Stimulated activated CD4-positive, alpha-beta T cell treated with anti-CD3 and anti-CD28 coated beads, Interleukin-15, amount 100 ng/mL, for 48 hours (primary cell): ENCODE measurements at places on chromosomes 16 and 17.

GRCh38 chr17:60959011-60959410 lies 281.4 kb downstream of the BCAS3 start:
- no peak for DNase-seq

DNA sequence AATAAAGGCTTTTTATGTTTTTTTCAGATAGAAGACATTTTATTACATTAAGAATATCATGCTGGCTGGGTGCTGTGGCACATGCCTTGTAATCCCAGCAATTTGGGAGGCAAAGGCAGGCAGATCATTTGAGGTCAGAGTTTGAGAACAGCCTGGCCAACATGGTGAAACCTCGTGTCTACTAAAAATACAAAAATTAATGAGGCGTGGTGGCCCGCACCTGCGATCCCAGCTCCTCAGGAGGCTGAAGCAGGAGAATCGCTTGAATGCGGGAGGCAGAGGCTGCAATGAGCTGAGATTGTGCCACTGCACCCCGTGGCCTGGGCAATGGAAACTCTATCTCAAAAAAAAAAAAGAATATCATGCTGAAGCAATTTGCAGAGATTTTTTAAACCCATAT lies 29.1 kb upstream of the HAPSTR1 start:
- no peak for DNase-seq

DNA sequence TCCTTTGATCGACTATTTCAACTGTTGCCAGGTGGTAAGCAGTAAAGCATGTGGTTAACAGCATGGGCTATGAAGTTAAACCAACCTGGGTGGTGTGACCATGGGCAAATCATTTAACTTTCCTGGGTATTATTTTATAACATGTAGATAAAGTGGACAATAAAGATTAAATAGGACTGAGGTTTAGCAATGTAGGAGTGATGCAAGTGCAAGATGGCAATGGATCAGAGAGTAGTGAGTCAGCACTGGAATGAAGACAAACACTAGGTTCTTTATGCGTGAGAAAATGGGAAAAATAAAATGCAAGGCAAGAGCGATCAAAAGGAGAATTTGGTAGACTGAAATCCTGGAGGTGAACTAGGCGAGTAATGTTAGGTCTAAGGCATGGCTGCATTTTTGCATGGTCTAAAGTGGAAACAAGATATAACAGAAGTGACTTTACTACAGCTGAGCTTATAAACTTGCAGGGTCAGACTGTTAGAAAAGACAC lies 222.4 kb upstream of the AXIN2 start:
- DNase-seq: no peak

GRCh38 chr16:49498666-49499413 lies 125.2 kb downstream of the C16orf78 start:
- no peak for DNase-seq

GRCh38 chr16:71540-72401 lies 660 bp downstream of the RHBDF1 start:
- no peak for DNase-seq

DNA sequence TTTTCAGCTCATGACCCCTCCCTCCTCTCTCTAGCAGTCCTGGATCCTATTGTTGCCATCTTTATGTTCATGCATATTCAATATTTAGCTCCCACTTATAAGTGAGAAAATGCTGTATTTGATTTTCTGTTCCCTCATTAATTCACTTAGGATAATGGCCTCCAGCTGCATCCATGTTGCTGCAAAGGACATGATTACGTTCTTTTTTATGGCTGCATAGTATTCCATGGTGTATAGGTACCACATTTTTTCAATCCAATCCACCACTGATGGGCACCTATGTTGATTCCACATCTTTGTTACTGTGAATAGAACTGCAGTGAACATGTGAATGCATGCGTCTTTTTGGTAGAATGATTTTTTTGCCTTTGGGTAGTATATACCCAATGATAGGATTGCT lies 188.4 kb downstream of the FOXL1 start:
- no peak for DNase-seq

GRCh38 chr16:86122681-86123342 lies 223.8 kb downstream of the IRF8 start:
- DNase-seq: no peak

DNA sequence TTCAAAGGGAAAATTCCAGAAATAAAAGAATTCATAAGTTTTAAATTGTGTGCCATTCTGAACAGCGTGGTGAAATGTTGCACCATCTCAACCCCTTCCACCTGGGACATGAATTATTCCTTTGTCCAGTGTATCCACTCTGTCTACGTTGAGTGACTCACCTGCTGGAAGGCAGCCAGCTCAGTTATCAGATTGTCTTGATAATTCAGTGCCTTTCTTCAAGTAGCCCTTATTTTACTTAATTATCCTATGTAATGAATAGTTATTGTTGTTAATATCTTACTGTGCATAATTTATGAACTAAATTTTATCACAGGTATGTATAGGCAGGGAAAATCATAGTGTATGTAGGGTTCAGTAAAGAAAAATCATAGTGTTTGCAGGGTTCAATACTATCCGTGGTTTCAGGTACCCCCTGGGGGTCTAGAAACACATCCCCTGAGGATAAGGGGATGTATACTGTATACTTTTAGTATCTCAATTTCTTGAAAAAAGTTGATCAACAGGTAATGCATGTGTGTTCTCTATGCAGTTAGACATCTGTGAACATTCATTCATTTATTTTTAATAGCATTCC lies 7.7 kb upstream of the PCTP start:
- no peak for DNase-seq

DNA sequence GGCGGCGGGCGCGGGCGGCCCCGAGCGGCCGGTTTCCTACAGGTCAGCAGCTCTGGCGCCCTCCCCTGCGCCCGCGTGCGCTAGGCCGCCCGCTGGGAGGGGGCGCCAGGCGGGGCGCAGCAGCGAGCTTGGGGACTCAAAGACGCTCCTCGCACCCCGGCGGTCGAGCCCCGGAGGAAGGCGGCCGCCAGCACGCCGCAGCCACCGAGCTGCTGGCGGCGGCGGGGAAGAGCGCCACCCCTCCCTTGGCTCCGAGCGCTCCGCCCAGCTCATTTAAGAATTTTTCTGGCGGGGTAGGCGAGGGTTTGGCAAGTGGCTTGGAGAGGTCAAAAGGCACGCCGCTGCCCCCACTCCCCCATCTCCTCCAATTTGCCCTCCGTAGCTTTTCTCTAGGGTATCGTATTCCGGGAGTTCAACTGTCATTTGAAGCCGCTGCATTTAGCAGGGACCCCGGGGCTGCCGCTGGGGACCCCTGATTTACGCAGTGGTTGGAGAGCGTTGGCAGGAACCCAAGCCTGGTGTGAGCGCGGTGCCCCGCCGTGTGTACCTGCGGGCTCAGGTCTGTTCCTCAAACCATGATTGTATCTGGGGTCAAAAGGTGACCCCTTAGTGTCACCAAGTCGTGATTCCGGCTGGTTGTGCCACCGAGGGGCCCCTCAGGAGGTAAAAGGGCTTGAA lies 59.5 kb upstream of the GSE1 start:
- DNase-seq: peak; percentile 25

- DNase-seq: no peak
Measured at GRCh38 chr16:21980032-21980431, 20.9 kb downstream of the PDZD9 start.

DNA sequence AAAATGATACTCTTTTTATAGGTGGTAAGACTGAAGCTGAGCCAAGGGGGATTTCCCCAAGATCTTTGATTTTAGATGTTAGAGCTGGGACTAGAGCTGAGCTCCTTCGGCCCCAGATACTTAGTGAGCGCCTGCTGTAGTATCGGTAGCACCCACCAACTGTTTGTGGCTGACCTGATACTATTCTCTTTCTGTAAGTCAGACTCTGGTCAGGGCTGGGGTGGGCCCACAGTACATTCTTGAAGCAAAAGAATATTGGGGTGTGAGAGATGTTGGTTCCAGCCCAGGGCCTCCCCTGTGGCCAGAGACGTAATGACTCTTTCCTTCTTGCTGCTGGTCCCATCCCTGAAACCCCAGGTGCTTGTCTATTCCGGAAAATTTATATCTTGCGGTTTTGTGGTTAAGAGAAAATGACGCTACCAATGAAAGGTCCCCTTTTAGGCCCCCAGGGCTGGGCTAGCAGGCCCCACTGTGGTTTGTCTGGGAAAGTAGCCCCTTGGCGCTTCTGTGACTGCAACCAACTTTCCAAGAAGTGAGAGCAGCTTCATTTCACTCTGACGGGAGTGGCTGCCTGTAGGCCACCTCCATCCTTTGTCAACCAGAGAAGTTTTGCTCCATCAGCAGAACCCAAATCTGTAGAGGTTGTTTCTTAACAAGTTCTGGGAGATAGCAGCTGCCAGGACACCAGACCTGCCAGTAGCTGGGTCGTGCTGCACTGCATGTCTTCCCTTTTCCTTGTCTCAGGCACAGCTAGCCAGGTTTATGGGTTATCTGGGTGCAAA lies 86.4 kb upstream of the LGALS9 start:
- DNase-seq: peak; percentile 80

- no peak for DNase-seq
Measured at GRCh38 chr17:80104321-80104955, 3.1 kb downstream of the GAA start.

- DNase-seq: no peak
Measured at GRCh38 chr16:66240631-66241395, 125.7 kb upstream of the CDH5 start.

DNA sequence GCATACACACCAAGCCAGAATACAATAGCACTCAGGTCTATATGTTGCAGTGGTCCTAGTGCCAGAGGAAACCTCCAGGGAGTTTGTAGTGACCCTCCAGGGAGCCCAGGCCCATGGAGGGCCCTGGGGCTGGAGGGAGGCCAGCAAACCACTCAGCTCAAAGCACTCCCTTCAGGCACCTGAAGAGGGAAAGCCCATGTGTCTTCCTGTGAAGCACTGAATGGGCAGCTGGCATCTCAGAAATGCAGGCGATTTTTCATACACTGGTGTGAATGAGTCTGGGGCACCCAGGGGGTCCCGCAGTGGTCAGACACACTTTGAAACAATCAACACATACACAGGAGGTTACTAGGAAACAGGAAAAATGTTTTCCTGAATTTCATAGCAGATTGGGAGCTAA lies 12.8 kb downstream of the TBC1D26 start:
- DNase-seq: no peak

- peak; percentile 92 for DNase-seq
Measured at GRCh38 chr16:56964243-56965148, 2.7 kb downstream of the CETP start.

DNA sequence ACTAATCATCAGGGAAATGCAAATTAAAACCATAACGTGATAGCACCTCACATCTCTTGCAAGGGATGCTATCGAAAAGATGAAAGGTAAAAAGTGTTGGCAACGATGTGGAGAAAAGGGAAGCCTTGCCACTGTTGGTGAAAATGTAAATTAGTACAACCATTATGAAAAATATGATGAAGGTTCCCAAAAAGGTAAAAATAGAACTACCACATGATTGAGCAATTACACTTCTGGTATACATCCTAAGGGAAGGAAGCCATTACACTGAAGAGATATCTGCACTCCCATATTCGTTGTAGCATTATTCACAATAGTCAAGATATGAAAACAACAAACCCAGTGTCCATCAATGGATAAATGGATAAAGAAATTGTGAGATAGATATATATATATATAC lies 21.5 kb downstream of the ABCA10 start:
- DNase-seq: no peak

GRCh38 chr16:14437426-14437825 lies 192.6 kb downstream of the PARN start:
- DNase-seq: no peak

GRCh38 chr17:56978441-56979090 lies 635 bp downstream of the SCPEP1 start:
- DNase-seq: no peak

GRCh38 chr16:19115148-19116021 lies 1.6 kb downstream of the ITPRIPL2 start:
- DNase-seq: no peak

- no peak for DNase-seq
Measured at GRCh38 chr17:28325211-28325610, 6.2 kb downstream of the TMEM97 start.

DNA sequence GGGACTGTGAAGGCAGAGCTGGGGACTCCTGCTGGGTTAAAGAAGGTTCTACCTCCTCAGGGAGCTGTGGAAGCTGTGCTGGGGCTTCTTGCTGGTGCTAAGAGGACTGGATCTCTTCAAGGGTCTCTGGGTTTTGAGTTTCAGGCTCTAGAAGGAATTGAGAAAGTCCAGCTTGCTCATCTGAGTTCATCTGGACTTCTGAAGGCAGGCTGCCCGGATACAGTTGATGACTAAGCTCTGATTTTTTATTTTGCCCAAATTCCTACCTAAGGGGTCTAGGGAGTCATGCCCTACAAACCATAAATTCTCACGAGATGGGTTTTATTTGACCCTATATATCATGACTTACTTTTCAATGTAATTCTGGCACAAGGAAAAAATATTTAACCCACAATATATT lies 46.8 kb upstream of the TMEM97 start:
- no peak for DNase-seq
